ENCODE measurements at places on chromosomes 1 and 21.

- DNase-seq: no peak
These were observed 170.0 kb downstream of the GRIK3 start for GRCh38 chr1:36864182-36864822.

DNA sequence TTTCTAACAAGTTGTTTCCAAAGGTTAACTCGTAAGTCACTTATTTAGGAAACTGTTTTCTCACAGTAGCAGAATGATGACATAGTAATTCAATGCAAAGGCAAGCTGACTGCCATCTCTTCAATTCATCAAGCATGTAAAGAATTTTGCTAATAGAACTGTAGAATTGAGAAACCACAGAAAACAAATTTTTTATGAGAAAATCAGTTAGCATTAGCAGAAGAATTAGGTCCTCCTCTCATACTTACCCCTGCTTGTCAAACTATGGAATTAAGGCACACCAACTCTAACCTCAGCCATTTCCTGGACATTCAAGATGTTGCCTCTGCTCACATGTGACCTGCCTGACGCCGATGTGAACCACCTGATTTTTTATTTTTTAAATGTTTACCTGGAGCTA lies 115.2 kb downstream of the LRRC40 start:
- no peak for DNase-seq

GRCh38 chr1:66809736-66810326 lies 8.8 kb upstream of the INSL5 start:
- DNase-seq: no peak

DNA sequence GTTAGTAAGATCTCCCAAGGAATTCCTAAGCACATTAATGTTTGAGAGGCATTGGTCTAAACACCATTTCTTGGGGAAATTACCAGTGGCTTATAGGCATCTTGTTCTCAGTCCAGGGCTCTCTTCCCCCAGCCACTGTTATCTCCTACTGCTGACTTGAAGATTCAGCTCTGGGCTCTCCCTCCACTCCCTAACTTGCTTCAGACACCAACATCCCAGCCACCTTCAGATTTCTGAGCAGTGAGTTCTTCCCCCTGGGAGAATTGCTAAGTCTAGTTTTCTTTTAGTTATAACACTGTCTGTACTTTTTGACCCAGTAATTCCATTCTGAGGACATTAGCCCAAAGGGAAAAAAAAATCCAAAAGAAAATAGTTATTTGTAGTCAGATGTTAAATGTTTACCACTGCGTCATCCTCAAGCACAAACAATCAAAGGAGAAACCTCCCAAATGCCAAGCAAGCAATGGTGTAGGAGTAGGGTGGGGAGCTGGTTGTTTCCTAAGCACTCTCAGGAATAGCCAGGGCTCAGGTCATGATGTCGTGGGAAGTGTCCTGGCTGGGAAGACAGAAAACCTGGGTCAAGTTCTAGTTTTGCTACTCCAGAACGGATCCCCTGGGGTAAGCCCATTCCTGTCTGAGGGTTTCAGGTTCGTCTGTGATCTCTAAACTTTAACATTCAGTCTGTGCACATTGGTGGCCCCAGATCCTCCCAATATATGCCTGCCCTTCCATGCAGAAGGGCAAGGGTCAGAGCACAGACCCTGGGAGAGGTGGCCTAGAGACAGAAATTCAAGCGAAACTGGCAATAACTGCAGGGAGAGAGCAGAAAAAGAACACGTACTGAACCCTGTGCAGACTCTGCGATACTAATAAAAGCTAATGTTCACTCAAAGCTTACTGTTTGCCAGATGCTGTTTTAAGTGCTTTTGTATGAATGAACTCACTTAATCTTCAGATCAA lies 191.1 kb upstream of the FGGY start:
- no peak for DNase-seq

DNA sequence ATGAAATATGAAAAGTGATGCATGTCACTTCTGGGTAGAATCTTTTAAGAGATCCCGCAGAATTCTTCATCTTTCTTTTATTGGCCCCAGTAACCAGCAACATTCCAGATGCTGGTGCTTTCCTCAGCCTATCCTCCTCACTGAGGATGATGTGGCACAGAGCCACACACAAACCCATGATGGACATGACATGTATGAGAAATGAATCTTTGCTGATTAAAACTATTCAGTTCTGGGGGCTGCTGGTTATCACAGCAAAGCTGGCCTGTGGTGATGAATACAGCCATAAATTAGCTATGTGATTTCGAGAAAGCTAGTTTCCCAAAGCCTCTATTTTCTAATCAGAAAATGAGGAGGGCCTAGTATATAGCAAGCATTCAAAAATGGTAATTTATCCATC lies 8.3 kb upstream of the ERICH3 start:
- no peak for DNase-seq

GRCh38 chr1:162663086-162663485 lies 30.8 kb downstream of the DDR2 start:
- no peak for DNase-seq

GRCh38 chr1:64308866-64309265 lies 105.4 kb downstream of the UBE2U start:
- DNase-seq: no peak

DNA sequence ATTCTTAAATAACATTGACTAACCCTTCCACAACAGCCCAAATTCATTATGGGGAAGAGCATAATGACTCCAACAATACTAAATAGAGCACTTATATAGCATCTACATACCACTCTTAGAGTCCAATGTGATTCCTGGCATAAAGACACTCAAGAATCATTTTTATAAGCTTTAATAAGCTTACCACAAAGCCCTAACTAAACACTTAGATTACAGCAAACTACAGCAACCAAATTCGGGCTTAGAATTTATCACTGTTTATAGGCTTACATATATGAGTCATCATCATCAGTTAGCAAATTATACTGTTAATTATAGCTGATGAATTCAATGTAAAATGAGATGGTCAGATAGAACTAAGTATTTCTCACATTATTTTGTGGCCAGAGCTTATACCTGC lies 7.3 kb downstream of the SCYL3 start:
- DNase-seq: no peak

GRCh38 chr1:27879374-27880082 lies 7.2 kb downstream of the THEMIS2 start:
- no peak for DNase-seq

- no peak for DNase-seq
These were observed 26.1 kb downstream of the PADI6 start for GRCh38 chr1:17397910-17398695.

- no peak for DNase-seq
These were observed 150.7 kb downstream of the CLIC6 start for GRCh38 chr21:34819357-34819999.

GRCh38 chr1:20740781-20741180 lies 8.3 kb upstream of the SH2D5 start:
- no peak for DNase-seq

GRCh38 chr1:180522213-180522515 lies 19.8 kb upstream of the ACBD6 start:
- no peak for DNase-seq

GRCh38 chr21:35942211-35943144 lies 117.8 kb downstream of the SETD4 start:
- DNase-seq: no peak

- DNase-seq: no peak
These were observed 8.1 kb upstream of the POFUT2 start for GRCh38 chr21:45295576-45296365.

GRCh38 chr1:176066709-176067108 lies 140.4 kb downstream of the COP1 start:
- DNase-seq: no peak

GRCh38 chr1:219318826-219319225 lies 145.1 kb downstream of the LYPLAL1 start:
- DNase-seq: no peak

DNA sequence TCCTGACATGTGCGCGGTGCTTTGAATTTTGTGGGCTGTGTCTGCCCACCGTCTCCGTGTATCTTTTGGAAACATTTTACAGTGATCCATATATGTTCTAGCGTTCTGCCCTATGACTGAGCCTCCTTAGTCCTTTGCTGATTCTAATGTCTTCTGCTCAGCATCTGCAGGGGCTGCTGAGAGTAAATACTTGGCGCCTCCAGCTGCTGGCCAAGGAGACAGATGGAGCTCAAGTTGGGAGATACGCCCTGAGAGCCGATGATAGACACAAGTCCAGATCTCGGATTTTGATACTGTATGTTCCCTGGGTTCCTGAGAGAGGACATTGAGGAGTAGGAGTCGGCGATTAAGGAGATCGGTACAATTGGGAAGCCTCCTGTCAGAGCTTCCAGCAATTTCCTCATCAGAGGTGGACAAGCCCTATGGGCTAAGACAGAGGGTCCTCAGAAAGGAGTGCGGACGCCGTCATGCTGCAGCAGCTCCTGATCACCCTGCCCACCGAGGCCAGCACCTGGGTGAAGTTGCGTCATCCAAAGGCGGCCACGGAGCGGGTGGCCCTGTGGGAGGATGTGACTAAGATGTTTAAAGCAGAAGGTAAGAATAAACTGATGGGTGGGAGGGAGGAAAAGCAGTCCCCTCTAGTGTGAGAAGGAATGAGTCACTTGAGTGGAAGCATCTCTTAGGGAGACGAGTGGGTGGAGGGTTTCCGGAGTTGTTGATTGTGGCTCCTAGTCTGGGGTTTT lies 390 bp downstream of the ZFP69B start:
- no peak for DNase-seq

- DNase-seq: no peak
These were observed 36.5 kb downstream of the GALNT2 start for GRCh38 chr1:230103306-230104173.

DNA sequence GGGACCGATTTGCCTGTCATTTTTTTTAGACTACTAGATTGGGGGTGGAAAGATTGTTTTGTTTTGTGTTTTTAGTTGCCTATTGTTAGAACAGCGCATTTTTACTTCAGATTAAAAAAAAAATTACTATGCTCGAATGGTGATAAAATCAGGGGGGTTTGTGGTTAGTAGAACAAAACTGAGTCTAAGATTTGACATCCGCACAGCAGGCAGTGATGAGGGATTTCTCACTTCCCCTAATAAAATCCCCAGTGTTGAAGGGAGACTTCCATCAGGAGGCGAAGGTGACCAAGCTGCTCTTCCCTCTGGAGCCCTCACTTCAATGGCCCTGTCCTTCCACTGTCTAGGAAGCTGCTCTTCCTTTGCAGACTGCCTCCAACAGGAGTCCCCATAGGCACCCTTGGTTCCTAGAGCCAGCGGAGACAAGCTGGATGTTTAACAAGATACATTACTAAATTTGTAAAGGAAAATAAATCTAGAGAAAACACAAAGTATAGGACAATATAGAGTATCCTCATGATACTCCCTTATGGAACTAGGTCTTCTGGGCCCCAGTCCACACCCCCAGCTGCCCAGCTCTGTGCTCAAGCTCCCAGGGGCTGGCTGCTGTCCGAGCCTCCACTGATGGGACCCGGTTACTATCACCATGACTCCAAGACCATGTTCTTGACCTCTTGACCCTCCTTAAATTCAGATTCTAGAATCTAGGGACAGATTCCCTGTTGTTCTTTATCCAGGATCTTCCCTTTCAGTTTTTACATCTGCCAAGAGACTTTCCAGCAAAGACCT lies 31.0 kb downstream of the TENT5C start:
- no peak for DNase-seq

DNA sequence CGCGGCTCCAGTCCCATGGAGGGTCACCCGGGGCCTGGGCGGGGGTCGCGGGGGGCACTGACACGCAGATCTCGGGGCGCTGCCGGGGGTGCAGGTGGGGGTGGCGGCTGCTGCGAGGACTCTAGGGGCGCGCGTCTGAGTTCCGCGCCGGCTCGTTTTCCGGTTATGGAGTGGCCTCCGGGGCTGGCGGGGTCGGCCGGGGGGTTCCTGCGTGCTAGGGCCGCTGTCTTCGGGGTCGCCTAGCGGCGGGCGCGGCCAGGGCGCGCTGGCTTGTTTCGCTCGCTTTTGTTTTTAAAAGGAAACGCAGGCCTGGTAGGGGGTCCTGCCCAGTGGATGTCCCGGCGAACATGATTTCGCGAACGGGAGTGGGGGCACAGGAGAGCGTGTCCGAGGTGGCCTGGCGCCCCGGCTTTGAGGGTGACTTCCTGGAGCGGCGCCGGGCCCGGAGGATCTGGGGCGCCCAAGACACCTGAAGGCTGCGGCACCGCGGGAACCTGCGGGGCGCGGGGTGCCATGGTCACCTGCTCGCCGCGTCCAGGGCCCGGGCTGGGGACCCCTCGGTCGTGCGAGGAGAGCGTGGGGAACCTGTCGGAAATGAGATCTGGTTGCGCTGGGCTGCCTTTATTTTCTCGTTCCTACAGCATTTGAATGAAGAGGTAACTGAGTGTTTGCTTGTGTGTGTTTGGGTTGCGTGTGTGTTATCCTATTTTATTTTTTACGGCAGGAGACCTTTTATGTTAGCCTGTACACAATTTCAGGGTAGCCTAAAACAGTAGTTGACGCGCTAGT lies 618 bp downstream of the ETS2 start:
- no peak for DNase-seq

DNA sequence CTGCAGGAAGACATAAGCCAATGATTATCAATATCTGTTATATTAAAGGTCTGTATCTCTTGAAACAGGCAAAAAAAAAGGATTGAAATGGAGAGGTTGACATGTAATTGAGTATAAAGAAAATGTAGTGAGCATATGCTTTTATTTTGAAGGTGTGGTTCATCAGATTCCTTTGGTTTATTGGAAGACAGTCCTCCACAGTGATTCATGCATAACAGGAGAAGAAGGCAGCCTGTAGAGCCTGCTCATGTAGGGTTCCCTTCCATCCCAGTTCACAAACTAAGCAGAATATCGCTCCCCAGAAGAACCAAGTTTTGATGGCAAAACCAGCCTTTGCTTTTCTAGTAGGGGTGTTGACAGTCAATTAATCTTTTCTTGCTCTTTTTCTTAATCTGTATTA lies 1016.8 kb upstream of the ADGRL4 start:
- no peak for DNase-seq

- no peak for DNase-seq
These were observed 26.5 kb downstream of the OSBPL9 start for GRCh38 chr1:51643362-51643761.

- no peak for DNase-seq
These were observed 66.6 kb downstream of the HIVEP3 start for GRCh38 chr1:41852091-41852490.

DNA sequence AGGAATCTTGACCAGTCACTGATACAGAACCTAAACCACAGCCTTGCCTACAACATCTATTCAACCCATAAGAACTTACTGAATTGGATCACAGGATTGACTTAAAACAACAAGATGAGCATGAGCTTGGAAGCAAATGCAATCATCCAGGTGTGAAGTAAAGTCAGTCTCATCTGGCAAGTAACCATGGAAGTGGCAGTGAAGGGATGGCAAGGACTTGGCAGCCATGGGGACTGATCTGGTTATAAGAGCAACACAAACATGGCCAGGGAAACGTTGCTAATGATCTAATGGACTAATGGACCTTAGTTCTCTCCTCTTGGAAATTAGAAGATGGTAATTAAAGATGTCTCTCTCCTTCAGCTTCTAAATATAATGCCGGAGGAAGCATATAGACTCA lies 133.1 kb downstream of the VAV3 start:
- DNase-seq: no peak

- DNase-seq: no peak
These were observed 49.7 kb downstream of the AHDC1 start for GRCh38 chr1:27554293-27554692.

GRCh38 chr1:180310095-180310494 lies 80.0 kb downstream of the LHX4 start:
- DNase-seq: no peak

- DNase-seq: no peak
These were observed 107.0 kb downstream of the GALNT2 start for GRCh38 chr1:230174041-230174440.

Data from esophagus squamous epithelium (tissue), 5 donors.